Muscle of leg (tissue), 16 donors: ENCODE measurements at places on chromosomes 6 and 20.

DNA sequence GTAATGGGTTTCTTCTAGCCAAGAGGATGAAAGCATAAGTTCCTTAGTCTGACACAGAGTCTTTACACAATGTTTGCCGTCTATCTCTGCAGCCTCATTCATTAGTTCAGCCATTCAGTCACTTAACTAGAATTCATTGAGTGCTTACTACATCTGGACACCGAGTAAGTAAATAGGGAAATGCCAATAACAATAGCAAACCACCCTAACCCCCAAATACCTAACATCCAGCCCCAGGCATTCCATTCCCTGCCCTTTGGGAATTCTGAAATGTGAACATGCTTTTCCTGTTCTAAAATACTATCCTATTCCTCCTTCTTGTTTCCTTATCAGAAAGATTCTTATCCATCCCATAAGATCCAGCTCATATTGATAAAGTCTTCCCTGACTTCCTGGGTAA, 277.6 kb upstream of the RNF217 start:
- no peak for DNase-seq

DNA sequence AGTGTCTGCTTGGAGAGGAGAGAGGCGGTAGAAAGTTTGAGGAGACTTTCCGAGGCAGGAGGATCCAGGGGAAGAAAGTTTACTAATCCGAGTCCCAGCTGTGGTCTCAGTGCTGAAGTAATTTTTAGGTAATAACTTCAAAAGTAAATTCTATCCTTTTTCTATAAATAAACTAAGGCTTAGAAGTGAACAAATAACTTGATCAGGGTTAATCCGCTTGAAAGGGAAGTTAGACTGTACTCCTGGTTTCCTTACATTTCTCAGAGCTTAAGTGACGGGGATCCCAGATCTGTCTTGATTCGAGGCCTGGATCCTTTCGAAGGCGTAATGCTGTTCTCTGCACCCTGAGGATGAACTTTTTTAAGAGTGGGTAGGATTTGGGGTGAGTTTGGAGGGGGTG, 2.6 kb downstream of the STK35 start:
- no peak for DNase-seq

DNA sequence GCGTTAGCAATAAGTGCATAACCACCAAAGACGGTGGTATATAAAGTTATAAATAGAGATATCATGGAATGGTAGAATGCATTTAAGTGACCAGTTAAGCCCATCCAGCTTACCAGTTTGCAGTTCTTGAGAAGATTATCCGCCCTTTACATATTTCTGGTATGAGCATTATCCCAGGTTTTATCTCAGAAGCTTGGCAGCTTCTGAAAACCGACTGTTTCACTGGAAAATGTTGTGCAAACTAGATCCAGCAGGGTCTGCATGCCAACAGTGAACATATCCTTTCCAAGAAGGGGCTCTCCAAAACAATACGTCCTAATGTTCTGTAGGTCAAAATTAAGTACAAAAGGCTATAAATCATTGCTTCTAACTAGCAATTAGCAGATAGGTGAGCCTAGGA, 29.5 kb upstream of the SHLD1 start:
- DNase-seq: peak; percentile 25

DNA sequence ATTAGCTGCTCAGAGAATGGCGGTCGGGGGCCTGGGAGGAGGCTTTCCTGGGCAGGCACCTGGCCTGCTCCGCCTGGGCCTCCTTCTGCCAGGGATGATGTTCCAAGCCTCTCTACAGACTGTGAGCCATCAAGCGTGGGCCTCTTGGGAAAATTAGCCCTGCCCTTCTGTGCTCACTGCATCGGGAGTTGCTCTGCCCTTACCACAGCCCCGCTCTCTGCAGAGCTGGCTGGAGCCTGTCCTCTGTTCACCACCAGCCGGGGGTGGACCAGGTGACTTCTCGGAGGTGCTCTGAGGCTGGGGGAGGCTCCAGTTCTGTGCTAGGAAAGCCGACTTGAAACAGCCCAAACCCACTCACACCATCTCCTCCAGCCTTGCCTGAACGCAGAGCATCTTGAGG, 24.2 kb downstream of the MDGA1 start:
- no peak for DNase-seq

DNA sequence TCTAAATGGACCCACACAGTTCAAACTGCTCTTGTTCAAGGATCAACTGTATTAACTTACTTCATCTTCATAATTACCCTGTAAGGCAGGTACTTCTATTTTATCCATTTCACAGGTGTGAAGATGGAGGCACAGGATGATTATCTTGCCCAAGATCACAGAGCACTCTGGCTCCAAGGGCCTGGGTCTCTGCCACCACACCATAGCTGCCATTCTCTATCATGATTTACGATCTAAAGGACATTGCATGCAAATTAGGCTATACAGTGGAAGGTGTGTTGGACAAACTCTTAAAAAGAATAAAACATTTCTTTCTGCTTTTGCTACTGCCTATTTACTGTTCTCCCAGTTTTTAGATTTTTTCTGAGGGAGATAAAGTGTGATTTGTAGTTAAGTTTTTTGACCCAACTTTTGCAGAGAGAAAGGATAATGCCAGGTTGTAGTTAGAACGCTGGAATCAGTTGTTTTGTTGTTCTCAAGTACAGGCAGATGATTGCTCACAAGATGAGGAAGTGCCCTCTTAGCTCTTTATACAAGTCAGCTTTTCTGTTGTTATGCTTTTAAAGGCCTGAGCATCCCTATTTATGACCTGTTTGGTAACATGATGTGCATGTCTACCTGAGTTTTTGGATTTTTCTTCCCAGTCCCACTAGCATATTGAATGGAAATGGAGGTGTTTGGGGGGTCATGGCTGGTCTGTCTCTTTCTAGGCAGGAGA, 247.9 kb downstream of the ZFAND3 start:
- no peak for DNase-seq
